ENCODE measurements at places on chromosomes 12 and 14. TPM values are rescaled to one million over a fixed set of nuclear protein-coding genes. Genes with fewer than 3 reads are reported as not detected.

GRCh38 chr12:94286583-94287244, 138.3 kb downstream of the PLXNC1 start:
- H3K4me3 ChIP-seq = no peak overlapping the region
- no peak for DNase-seq
- peaks cover 16% of the 10 kb centered on the region for H3K4me1 ChIP-seq
- H3K27me3 ChIP-seq = no peaks in the 10 kb centered on the region
- H3K27ac ChIP-seq = no peak overlapping the region

The KCNH3 gene
- 29.2 TPM for total RNA-seq

DNA sequence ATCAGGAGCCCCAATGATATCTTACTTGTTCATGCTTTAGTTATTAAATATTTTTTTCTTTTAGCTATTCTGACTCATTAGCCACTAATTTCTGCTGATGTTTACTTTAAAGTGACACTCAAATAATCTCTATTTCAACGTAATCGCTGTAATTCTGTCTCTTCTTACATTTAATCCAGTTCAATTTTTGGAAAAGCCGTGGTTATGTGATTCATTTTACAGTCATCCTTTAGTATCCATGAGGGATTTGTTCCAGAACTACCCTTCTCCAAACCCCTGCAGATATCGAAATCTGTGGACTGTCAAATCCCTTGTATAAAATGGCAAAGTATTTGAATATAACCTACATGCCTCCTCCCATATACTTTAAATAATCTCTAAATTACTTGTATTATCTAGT, 1103.4 kb downstream of the LRFN5 start:
- no peak overlapping the region for H3K4me3 ChIP-seq
- no peaks in the 10 kb centered on the region for H3K27me3 ChIP-seq
- no peak overlapping the region for H3K27ac ChIP-seq
- no peaks in the 10 kb centered on the region for H3K4me1 ChIP-seq
- DNase-seq = no peak

The ZNF705A gene
- total RNA-seq = not detected

- H3K4me1 ChIP-seq = peaks cover 42% of the 10 kb centered on the region
- H3K27me3 ChIP-seq = peaks cover 4% of the 10 kb centered on the region
- H3K27ac ChIP-seq = peak overlapping the region; percentile 64
- H3K4me3 ChIP-seq = no peak overlapping the region
- DNase-seq = no peak
These were observed 7.3 kb upstream of the INF2 start for GRCh38 chr14:104682107-104682593.

DNA sequence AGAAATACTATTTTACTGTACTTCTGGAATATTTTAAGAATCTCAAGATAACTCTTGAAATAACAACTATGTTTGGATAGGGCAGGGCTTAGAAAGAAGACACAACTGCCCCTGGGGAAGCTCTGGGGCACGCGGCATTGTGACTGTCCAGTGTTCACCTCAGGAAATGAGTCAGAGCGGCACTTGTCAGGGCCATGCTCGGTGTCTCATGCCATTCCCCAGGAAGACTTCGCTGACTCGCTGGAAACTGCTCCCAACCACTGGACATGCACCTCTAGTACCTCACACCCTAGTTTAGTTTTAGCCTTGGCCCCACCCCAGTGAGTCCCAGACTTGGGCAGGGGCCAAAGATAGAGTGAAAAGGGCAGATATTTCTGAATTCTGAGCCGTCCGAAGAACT, 192.0 kb downstream of the TTC7B start:
- peaks cover 2% of the 10 kb centered on the region for H3K36me3 ChIP-seq
- peak overlapping the region; percentile 85 for H3K27ac ChIP-seq
- no peak for DNase-seq
- H3K27me3 ChIP-seq = no peaks in the 10 kb centered on the region
- H3K4me3 ChIP-seq = no peak overlapping the region

GRCh38 chr12:27387473-27387872, 54.8 kb downstream of the BMAL2 start:
- no peak for DNase-seq
- no peak overlapping the region for H3K4me3 ChIP-seq

DNA sequence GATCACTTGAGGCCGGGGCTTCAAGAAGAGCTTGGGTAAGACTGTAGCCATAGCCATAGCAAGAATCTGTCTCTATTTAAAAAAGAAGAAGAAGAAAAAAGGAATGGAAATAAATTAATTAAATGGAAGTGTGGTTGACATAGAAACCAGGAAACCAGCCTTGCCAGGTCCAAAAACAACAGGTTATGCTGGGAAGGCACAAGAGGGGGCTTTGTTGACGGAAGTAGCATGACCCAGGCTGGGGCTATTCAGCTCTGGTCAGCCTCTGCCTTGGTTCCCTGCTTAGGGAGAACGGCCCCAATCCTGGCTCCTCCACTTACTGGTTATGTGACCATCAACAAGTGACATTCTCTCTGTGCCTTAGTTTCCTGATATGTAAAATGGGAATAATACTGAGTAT, 14.4 kb upstream of the GPR68 start:
- DNase-seq = no peak
- no peak overlapping the region for H3K4me3 ChIP-seq
- H3K4me1 ChIP-seq = no peaks in the 10 kb centered on the region
- no peaks in the 10 kb centered on the region for H3K36me3 ChIP-seq
- H3K27ac ChIP-seq = no peak overlapping the region

GRCh38 chr12:31897781-31898503, 61.3 kb upstream of the RESF1 start:
- H3K36me3 ChIP-seq = peaks cover 2% of the 10 kb centered on the region
- no peak for DNase-seq
- H3K27me3 ChIP-seq = no peaks in the 10 kb centered on the region
- H3K4me3 ChIP-seq = no peak overlapping the region
- peaks cover 26% of the 10 kb centered on the region for H3K4me1 ChIP-seq

The HOXC10 gene
- total RNA-seq = not detected

The KCNMB4 gene
- total RNA-seq = 8.2 TPM

GRCh38 chr14:101103321-101103901, 199.9 kb upstream of the RTL1 start:
- H3K27ac ChIP-seq = no peak overlapping the region
- H3K4me1 ChIP-seq = no peaks in the 10 kb centered on the region
- no peak overlapping the region for H3K4me3 ChIP-seq
- no peak for DNase-seq
- H3K36me3 ChIP-seq = peaks cover 1% of the 10 kb centered on the region
- H3K27me3 ChIP-seq = no peaks in the 10 kb centered on the region

The CISTR gene
- total RNA-seq = not detected

DNA sequence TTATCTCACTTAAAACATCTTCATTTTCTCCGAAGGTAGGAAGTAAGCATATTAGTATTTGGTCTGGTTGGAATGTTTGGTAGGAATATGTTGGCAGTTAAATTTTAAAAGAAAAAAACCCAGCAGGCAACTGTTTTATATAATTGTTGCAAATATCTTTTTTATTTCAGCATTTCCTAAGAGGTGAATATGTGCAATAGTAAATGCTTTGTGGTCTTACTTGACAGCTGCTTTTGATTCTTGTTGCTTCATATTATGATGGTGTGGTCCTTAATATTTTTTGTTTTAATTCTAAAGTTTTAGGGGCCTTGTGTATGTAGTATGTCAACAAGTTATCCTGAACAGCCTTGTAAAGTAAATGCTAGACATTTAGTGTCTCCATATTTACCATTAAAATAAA, 6.3 kb downstream of the TRAFD1 start:
- H3K36me3 ChIP-seq = peaks cover under 1% of the 10 kb centered on the region
- no peak overlapping the region for H3K27ac ChIP-seq
- peaks cover 5% of the 10 kb centered on the region for H3K4me1 ChIP-seq
- H3K27me3 ChIP-seq = no peaks in the 10 kb centered on the region
- no peak for DNase-seq

- no peak for DNase-seq
- H3K4me3 ChIP-seq = no peak overlapping the region
- no peak overlapping the region for H3K27ac ChIP-seq
These were observed 60.9 kb upstream of the CSRP2 start for GRCh38 chr12:76939701-76940100.

DNA sequence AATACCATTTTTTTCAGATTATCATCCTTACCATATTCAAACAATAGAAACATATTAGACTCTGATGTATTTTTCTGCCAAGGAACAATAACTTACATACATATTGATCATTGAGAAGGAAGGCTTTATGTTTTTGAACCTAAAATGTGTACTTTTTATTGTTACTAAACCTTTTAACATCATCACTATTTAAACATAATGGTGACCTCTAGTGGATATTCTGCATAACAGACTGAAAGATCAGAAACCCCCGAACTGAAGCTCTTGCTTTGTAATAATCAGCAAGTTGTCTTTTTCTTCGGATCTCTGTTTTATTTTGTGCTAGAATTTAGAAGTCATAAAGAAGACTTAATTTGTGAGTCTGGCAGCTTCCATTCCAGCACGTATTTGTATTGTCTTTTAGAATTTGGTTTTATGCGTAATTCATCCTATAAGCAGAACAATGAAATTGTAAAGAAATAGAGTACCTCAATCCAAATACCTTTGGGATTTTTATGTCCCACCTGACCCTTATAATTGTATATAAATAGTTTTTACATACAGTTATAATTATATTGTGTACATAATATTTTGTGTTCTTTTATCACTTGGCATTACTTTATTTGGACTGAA, 125.9 kb upstream of the ATF1 start:
- no peak overlapping the region for H3K27ac ChIP-seq
- peaks cover 6% of the 10 kb centered on the region for H3K36me3 ChIP-seq
- H3K27me3 ChIP-seq = no peaks in the 10 kb centered on the region
- H3K4me1 ChIP-seq = peaks cover 19% of the 10 kb centered on the region

- H3K4me1 ChIP-seq = no peaks in the 10 kb centered on the region
- no peak overlapping the region for H3K27ac ChIP-seq
- H3K27me3 ChIP-seq = no peaks in the 10 kb centered on the region
- H3K36me3 ChIP-seq = no peaks in the 10 kb centered on the region
- no peak overlapping the region for H3K4me3 ChIP-seq
- DNase-seq = no peak
These were observed 50.5 kb upstream of the RAP1B start for GRCh38 chr12:68559984-68560850.

DNA sequence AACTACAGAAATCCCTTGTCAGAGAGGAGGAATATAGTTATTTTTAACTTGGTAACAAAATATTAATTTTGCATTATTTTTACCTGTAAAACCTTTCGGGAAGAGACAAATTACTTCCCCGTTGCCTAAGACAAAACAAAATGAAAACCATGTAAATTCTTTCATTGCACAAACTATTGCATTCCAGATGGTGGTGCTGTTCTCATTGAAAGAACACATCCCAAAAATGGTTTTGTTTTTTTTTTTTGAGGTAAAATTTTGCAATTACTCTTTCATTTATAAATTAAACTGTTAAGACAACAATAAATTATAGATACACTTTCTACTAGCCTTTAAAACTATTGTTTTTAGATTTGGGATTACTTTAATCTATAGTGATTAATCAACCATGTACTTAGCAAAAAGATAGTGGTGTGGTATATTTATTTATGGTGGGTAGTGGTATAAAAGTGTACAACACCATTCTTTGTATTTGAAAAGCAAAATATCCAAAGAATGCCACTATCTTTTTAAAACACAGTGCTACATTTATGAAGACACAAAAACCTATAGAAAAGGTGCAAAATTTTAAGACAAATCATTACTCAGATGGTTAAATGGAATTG, 115.5 kb downstream of the SLC38A1 start:
- H3K27me3 ChIP-seq = no peaks in the 10 kb centered on the region
- peaks cover 13% of the 10 kb centered on the region for H3K4me1 ChIP-seq

- no peaks in the 10 kb centered on the region for H3K27me3 ChIP-seq
- H3K36me3 ChIP-seq = no peaks in the 10 kb centered on the region
- peak overlapping the region; percentile 91 for H3K27ac ChIP-seq
- H3K4me3 ChIP-seq = no peak overlapping the region
- H3K4me1 ChIP-seq = peaks cover 22% of the 10 kb centered on the region
These were observed 372.8 kb upstream of the PRICKLE1 start for GRCh38 chr12:42962384-42962783.

DNA sequence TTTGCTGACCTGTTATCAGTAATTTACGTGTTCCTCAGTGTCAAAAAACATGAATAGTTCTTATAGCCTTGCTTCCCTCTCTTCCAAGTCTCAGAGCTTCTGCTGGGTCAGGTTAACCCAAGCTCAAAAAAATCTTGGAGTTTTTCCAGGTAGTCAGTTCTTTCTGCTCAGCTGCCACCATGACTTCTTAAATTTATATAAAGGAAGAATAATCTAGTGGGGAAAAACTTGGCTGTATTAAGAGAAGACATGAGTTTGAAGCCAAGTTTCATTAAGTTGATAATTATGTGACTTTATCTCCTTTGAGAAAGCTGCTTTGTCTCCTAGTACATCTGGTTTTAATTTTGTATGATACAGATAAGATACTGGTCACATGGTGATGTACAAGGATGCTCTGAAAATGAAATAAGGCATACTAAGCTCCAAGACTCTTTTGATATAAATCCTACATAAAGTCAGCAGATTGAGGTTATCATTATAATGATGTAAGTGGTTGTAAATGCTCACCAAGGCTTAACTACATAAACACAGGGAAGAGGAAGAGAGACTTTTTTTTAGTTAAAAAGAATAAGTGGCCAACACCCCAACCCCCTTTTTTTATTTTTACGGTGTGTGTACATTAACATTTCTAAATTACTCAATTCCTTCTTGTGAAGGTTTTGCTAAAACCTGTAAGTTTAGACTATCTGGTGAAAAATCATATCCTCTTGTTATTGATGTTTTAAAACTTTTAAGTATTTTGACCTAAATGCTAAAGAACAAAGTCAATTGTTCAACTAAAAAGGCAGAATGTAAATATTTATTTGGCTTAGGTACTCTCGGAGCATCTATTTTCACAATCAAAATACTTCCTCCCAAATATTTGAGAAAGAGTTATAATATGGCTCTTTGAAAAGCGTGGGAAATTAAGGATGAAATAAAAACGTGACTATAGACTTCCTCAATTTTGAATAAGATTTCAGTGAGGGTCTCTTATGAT, 84.1 kb upstream of the SLC38A2 start:
- H3K4me1 ChIP-seq = peaks cover 20% of the 10 kb centered on the region
- H3K36me3 ChIP-seq = no peaks in the 10 kb centered on the region
- H3K27me3 ChIP-seq = no peaks in the 10 kb centered on the region
- no peak overlapping the region for H3K4me3 ChIP-seq
- no peak for DNase-seq
- no peak overlapping the region for H3K27ac ChIP-seq

The PMCH gene
- total RNA-seq = not detected

DNA sequence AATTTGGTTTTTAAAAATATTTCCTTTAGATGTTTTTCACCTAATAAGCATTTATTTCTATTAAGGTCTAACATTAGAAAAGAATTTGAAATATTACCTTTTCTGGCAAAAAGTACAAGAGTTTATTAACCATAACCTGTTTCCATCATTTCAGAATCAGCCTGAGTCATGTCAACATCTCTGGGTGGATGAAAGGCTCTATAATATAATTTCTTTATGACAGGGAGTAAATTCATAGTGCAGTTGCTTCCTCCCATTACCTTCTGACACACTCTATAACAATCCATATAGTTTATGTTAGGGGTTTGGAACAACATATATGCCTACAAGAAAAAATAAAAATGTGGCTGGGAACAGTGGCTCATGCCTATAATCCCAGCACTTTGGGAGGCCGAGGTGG, 134.5 kb downstream of the SLC2A13 start:
- no peaks in the 10 kb centered on the region for H3K27me3 ChIP-seq
- no peaks in the 10 kb centered on the region for H3K4me1 ChIP-seq
- no peak overlapping the region for H3K27ac ChIP-seq

Measured in progenitor cell of endocrine pancreas (in vitro differentiated cells).